Right ventricle myocardium inferior (tissue), 1 donor: ENCODE measurements at places on chromosomes 12 and 14. TPM values are rescaled to one million over a fixed set of nuclear protein-coding genes. Genes with fewer than 3 reads are reported as not detected.

The CDC42BPB gene
- total RNA-seq = 68.9 TPM

The MYH6 gene
- 3,910 TPM for total RNA-seq

The WIF1 gene
- total RNA-seq = 0.62 TPM

DNA sequence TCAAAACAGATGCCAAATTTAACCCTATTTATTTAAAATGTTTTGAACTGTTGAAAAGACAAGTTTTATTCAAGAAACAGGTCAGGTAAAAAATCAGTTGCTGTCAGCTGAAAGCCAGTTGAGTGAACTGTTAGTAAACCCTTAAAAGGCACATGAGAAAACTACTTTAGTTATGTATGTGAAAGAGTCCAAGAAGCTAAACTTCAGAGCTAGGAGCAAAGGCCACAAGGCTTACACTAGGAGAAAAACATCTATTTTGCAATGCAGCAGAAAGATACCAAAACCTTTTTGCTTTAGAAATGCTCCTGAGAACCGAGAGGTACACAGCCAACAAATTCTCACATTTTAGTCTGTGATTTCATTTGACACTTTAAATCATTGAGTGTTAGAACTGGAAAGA, 375.2 kb downstream of the FSCB start:
- no peak for DNase-seq

- DNase-seq = no peak
Measured at GRCh38 chr14:64844272-64844671, 35.4 kb downstream of the SPTB start.

DNA sequence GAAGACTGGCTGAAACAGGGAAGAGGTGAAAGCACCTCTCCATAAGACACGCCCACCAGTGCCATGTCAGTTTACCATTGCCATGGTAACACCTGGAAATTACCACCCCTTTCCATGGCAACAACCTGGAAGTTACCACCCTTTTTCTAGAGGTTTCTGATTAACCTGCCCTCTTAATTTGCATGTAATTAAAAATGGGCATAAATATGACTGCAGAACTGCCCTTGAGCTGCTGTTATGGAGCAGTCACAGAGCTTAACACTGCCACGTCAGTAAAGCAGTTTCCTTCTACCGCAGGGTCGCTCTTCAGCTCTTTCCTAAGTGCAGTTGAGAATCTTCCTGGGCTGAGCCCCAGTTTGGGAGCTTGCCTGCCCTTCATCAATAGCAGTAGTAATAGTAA, 55.2 kb downstream of the RASSF3 start:
- DNase-seq = no peak

DNA sequence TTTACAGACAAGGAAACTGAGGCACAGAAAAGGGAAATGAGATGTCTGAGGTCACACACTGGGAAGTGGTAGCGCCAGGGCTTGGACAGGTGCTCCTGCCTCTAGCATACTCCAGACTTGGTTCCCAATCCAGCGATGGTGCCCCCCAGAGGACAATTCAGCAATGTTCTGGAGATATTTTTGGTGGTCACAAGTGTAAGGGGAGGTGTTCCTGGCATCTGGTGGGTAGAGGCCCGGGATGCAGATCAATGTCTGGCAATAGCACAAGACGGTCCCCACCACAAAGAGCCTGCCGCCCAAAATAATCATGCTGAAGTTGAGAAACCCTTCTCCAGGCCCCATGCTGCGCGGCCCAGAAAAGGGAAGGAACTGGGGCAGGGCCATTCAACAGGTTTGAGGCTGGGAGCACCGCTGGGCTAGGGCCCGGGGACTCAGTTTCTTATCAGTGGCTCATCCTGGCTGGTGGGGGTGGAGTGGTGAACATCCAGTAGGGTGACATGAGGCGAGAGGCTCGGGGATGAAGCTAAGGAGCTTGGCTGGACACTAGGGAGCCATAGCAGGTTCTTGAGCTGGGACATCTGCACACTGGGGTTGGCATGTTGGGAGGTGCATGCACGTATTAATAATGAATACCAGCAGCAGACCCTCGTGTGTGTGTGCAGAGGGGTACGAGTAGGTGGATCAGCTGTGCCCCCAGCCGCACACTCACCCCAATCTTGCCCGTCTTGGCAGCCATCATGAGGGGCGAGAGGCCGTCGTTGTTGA, 35.1 kb downstream of the TRPV4 start:
- no peak for DNase-seq

GRCh38 chr12:89833337-89834252, 125.0 kb upstream of the ATP2B1 start:
- DNase-seq = no peak

GRCh38 chr12:132525011-132525832, 35.3 kb downstream of the FBRSL1 start:
- DNase-seq = no peak

GRCh38 chr14:72665259-72665658, 228.6 kb downstream of the DPF3 start:
- no peak for DNase-seq
